WTC11 (cell line): ENCODE measurements at places on chromosomes 5 and 9.

GRCh38 chr5:107365320-107366109 lies 305.2 kb downstream of the EFNA5 start:
- DNase-seq = no peak

- DNase-seq = no peak
Observed at GRCh38 chr5:180116077-180116999, 44.8 kb upstream of the RNF130 start.

GRCh38 chr5:142046191-142046590 lies 33.4 kb upstream of the GNPDA1 start:
- no peak for DNase-seq

DNA sequence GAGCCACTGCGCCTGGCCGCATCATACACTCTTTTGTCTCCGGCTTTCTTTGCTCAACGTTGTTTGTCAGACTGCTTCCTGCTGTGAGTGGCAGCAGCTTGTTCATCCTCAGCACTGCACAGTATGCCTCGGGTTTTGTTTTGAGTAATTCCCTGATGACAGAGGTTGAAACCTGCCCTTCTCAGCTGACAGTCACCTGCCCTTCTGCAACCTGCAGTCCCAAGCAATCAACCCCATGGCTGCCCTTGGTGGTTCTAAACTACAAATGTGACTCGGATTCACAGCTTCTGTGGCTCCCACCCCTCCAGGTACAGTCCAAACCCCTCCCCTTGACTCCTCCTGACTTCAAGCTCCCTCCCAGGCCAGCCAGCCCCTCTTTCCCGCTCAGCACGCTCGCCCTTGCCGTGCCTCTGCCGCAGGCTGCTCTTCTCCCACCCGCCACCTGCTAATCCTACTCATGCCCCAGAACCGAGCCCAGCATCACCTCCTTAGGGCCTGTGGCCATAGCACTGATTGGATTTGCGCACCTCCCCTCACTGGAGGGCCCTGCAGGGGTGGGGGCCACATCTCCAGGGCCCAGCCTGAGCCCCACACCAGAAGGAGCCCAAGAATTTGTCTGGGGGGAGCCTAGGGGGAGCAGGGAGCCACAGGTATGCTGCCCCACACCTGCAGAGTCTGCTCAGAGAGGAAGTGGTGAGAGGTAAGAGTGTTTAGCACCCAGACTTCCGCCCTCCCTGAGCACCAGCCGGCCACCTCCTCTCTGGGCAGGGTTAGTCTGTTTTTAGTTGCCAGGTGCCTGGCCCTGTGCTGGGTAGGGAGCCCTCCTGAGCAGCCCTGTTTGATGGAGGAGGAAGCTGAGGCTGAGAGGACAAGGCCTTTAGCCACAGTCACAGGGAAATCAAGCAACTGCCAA lies 10.1 kb downstream of the EEIG1 start:
- no peak for DNase-seq

DNA sequence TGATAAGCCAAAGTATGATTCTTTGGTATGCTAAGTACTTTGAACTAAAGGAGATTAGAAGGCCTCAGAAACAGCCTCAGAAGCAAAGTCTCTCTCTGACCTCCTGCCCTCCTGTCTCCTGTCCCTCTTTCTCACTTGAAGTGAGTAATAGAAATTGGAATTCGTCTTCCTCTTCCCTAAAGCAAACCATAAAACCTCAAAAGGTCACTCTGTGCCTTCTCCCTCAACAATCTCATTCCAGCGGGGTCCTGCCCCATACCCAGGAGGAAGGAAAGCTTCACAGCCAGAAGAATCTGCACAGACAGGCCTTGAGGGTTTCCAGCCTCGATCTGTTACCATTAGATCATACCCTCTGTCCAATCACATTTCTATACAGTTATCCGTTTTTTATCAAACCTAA lies 87.8 kb downstream of the HAPLN1 start:
- DNase-seq = no peak

- no peak for DNase-seq
Observed at GRCh38 chr5:139950436-139950835, 92.7 kb downstream of the NRG2 start.

GRCh38 chr9:3898461-3899218 lies 372.8 kb upstream of the RFX3 start:
- no peak for DNase-seq

- no peak for DNase-seq
Observed at GRCh38 chr5:169335806-169336205, 34.9 kb upstream of the SLIT3 start.

GRCh38 chr9:93447655-93448054 lies 3.8 kb upstream of the FAM120A start:
- no peak for DNase-seq

DNA sequence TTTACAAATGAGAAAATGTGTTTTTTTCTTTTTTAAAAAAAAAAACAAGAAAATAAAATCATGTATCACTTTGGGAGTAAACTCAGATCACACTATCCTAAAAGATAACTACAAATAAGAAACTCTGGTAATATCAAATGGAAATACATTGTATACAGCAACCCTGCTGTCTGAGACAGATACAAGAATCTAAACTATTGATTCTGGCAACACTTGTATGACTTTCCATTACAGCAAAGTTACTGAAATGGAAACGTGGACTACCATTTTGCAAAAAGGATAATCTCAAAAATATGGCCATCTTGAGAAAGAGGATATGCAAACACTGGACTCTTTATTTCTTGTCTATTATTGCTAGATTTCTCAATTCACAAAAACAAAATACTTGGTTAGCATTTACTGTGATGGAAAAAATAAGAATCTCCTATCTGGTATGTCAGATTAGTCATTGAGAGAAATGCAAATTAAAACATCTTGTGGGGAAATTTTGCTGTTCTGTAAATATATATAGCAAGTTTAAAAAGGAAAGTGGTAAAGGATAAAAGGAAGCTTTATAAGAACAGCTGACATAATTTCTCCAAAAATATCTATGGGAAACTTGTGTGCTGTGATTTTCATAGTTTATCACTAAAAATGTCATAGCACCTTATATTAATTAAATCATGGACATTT lies 112.9 kb upstream of the FER start:
- DNase-seq = no peak

DNA sequence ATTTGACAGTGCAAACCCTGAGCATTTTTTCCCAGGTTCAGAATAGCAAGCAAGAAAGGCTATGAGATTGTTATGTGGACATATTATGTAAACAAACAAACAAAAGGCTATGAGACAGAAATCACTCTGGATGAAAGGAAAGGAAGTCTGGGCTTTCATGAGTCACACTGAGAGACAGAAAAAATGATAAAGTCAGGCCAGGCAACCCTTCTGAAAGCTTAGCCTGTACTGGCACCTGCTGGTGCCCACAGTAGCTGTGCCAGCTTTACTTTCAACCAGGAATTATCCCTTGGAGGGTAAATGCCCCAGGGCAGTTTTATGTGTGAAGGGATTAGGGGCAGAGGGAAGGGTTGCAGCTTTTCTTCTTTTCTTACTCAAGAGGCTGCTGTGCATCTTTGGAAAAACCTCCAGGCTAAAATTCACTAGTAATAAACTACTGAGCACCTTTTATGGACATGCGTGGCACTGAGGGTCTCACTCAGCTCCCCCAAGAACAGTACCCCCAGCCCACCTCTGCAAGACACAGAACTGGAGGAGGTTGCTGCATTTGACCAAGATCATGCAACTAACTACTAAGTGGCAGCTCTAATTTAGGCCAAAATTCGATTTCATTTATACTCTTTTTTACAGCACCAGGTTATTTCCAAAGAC lies 41.7 kb downstream of the ACTL7B start:
- DNase-seq = no peak

DNA sequence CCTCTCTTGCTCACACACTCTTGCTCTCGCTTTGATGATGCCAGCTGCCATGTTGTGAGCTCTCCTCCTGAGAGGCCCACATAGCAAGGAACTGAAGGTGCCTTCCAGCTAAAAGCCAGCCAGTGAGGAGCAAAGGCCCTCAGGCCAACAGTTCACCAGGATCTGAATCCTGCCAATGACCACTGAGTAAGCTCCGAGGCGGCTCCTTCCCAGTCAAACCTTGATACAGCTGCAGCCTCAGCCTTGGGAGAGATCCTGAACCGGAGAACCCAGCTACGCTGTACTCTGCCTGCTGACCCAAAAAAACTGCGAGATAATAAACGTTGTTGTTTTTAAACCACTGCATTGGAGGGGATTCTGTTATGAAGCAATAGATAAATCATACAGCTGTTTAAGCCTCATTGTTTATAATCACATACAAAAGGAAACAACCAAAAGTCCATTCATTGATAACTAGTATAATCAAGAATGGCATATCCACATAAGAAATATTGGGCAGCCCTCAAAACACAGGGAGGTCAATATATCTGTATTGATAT lies 49.0 kb upstream of the IFNK start:
- no peak for DNase-seq

- no peak for DNase-seq
Observed at GRCh38 chr9:106218854-106219253, 524.5 kb downstream of the TMEM38B start.

DNA sequence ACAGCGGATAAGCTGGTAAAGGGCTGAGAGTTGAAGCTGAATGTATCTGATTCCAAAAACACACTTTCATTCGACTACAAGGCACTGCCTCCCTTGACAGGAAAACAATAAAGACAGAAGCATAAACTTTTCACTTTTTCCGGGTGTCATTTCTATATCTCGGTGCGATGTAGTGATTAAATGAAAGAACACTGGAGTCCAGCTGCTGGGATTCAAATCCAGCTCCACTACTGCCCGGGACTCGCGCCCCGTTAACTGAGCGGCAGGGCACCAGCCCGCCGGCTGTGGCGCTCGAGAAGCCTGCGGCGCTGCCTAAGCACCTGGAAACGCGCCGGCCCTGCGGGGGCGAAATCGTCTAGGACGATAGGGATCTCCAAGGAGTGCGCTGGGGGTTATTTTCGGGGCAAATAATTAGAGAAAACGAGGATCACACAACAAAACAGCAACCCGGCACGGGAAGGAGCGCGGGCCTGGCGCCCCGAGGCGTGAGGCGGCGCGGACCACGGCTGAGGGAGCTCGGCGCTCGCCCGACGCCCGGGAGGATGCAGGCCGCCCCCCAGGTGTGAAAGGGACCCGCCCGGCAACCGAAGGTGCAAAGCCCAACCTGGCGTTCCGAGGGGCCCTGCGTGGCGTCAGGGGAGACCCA lies 837 bp downstream of the UIMC1 start:
- DNase-seq = peak; percentile 67

- no peak for DNase-seq
Observed at GRCh38 chr9:109787735-109788134, 7.7 kb downstream of the PALM2AKAP2 start.

DNA sequence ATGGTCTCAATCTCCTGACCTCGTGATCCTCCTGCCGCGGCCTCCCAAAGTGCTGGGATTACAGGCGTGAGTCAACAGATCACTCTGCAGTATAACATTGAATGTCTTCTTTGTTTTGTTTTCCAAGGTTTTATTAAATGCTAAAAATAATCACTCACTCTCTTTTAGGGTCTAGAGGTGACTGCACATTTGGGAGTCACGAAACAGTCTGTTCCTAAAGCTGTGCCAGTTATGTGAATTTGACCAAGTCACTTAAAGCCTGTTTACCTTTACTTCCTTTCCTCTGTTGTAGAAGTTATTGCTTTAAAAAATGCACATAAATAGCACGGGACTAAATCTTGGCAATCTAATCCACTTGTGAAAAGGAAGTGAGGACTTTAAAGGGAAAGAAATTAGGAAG lies 304.9 kb upstream of the PTGER4 start:
- no peak for DNase-seq

- DNase-seq = no peak
Observed at GRCh38 chr5:39433848-39434247, 9.1 kb upstream of the DAB2 start.

GRCh38 chr5:38431242-38431853 lies 125.1 kb downstream of the LIFR start:
- DNase-seq = no peak

- no peak for DNase-seq
Observed at GRCh38 chr5:67142816-67143215, 53.8 kb downstream of the CD180 start.

GRCh38 chr5:36815871-36816270 lies 60.7 kb upstream of the NIPBL start:
- no peak for DNase-seq

DNA sequence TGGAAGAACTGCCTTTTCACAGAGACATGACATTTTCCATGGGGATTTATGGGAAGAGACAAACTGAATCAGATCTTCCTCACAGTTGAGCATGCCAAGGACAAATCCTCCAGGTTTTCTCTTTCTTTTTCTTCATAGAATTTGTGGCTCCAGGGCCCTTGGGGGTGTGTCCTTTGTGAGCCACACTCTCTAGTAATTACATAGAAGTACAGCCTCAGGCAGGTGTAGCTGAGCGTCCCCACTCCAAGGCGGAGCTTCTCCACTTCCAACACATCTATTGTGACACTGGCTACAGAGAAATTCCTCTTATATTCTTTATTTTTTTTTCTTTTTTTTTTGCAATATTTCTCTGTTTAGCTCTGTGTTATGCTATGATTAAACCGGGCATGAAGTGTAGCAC lies 420.5 kb upstream of the CD180 start:
- DNase-seq = no peak

DNA sequence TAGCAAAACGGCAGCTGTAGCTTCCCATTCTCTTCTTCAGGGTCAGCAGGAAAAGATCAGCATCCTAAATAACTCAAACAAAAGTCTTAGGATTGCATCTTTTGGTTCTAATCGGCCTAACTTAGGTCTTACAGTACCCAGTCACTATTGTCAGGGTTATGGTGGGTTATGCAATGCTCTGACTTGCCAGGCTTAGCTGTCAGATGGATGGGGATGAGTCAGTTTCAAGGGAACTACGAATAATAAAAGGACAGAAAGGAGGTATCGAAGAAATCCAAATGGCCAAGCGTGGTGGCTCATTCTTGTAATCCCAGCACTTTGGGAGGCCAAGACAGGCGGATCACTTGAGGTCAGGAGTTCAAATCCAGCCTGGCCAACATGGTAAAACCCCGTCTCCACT lies 46.5 kb downstream of the PPP1R2B start:
- no peak for DNase-seq

DNA sequence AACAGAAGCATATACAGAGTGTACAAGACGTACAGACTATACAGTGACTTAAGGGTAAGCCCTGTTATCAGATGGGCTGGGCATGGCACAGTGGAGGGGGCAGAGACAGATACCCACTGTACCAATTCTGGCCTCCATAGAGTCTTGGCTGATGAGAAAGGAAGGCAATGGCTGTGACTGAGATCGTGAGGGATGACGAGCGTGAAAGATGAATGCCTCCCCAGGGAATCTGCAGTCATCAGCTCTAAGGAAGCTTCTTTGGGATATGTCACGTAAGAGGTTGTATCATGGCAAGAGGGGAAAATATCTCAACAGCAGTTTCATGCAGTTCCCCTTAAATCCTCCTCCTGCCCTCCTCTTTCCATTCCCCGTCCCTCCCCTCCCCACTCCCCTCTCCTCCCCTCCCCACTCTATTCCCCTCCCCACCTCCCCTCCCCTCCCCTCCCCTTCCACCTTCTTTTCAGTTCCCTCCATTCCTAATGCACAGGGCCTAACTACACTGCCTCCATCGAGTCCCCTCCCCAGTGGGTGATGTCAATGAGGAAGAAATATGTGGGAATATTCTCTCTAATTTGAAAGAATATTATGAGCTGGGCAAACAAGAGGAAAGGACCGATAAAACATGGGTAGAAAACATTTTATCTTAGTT lies 226.4 kb upstream of the DAP start:
- DNase-seq = no peak

GRCh38 chr9:115132648-115133047 lies 14.7 kb upstream of the TNC start:
- peak; percentile 15 for DNase-seq
